ENCODE measurements at places on chromosomes 16 and 17.

DNA sequence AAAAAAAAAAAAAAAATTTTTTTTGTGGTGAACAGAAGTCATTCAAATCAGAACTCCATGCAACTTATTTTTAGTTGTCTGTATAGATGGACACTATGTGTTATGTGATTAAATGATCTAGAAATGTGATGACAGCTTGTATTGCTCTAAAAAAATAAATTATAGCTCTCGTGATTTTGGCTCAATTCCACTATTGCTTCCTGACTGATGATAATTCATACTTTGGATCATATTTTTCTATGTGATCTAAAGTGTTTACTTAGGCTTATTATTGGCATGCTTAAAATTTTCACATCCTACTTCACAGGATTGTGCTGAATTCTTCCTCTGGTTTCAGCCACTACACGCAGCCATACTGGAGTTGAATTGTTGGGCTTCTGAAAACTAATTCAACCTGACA, 76.8 kb downstream of the RPGRIP1L start:
- DNase-seq: no peak

DNA sequence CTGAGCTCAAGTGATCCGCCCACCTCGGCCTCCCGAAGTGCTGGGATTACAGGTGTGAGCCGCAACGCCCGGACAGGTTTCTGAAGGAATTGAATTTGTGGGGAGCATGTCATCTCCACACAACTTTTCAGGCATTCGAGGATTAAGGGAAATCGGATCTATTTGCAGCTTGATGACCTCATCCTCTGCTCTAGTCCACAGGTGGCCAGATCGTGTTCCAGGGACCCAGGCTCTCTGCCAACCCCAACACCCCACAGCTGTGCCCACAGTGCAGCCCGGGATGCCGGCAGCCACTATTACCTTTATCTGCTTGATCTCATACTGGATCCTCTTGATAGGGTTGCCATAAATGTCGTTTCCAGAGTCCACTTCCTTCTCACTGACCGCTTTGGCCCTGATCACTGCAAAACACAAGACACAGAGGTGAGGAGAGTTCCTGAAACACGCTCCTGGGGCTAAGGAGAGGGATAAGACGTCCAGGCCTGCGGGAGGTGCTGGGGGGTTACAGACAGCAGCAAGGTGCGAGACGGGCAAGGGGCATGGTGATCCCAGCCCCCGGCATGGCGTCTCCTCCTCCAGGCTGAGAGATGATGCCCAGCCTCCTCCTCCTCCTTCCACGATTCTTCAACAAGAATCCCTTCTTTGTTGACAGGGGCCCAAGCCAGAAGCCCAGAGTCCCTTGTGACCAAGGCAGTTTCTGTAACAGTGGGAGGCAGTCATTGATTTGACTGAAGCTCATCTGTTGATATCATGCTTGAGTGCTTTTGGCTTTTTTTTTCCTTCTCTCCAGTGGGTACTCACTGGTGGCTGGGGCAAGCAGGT, 29.3 kb downstream of the CEP295NL start:
- DNase-seq: peak; percentile 41

- no peak for DNase-seq
Observed at GRCh38 chr17:37717627-37718323, 27.1 kb downstream of the HNF1B start.

DNA sequence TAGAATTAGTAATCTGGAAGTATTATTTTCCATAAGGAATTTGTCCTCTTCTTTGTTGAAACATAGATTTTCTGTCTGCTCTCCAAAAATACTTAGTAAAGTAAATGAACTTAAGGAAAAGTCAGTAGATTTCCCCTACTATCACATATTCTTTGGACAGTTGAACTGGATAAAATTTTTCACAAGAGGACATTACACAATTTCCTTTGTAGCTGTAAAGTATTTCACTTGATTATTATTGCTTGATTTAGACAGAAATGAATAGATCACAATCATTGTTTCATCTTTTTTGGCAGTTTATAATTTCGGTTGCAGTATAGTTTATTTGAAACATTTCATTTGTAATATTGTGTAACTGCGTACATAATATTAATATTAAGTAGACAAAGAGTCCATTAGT, 12.5 kb downstream of the CYB5B start:
- no peak for DNase-seq

- DNase-seq: no peak
Observed at GRCh38 chr16:1908983-1909382, 9.2 kb downstream of the HS3ST6 start.

DNA sequence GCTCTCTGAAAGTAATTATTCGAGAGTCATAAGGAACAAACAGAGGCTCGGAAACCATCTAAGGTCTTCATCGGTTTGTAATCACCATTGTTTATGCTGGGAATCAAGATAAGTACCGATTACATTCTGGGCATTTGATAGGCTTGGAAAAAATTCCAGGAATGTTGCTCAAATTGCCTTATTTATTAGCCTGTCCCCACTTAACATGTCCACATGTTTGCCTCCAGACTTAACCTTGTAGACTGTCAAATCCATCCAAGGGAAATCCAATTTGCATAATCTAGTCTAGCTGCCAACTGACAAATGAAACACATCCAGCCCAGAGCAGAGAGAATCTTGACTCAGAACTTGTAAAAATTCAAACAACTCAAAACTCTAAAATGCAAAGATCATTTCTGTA, 51.3 kb upstream of the TMC5 start:
- DNase-seq: no peak

- DNase-seq: no peak
Observed at GRCh38 chr16:2799205-2799858, 1.1 kb downstream of the PRSS41 start.

- no peak for DNase-seq
Observed at GRCh38 chr17:74290340-74290739, 16.3 kb downstream of the DNAI2 start.

GRCh38 chr17:73347351-73347750, 35.5 kb upstream of the CDC42EP4 start:
- no peak for DNase-seq

- no peak for DNase-seq
Observed at GRCh38 chr16:78775161-78775561, 675.7 kb downstream of the WWOX start.

DNA sequence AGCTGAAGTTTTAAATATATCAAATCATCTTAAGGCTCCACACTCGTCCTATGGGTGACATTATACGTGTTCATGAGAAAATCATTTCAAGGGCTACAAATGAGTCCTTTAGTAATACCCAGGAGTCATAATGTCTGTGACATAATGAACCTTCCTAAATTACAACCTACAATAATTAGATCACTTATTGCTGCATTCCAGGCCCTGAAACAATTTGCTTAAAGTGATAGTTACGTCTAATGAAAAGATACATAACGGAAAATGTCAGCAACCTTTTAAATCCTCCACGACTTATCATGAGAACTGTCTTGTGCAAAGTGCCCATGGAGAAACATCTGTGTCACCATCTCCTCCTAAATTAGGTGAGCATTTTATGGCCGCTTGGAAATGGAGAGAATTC, 43.4 kb downstream of the IRX3 start:
- DNase-seq: no peak

- DNase-seq: no peak
Observed at GRCh38 chr16:65222049-65222448, 100.2 kb upstream of the CDH11 start.

DNA sequence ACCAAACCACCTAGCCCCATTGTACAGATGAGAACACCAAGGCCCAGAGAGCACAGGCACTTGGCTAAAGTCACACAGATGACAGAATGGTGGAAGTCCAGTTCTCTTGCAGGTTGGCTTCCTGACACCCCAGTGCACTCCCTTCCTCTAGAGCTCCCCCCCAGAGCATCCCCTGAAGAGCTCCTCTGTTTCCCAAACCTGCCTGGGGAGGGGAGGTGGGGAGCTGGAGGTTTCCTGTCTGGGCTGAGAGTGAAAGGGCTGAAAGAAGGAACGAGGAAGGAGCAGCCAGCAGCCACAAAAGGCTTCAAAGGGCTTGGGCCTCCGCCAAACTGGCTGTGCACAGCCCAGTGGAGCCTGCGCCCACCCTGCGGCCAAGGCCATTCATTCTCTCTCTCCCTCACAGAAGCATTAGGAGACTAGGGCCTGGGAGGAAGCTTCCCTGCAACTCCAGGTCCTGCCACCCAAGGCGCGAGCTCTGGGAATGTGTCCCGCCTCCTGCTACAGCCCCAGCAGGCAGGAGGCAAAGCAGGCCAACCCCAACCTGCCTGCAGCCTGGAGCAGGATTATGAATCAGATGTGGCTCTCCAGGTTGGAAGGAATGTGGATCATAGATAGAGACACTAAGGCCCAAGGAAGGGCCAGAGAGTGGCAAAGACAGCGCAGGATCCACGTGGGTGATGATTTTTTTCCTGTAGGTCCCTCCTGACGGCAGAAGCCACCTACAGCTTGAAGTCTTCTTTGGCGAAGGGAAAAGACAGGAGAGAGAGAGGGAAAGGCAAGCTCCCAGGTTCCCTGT, 913 bp downstream of the SLC13A5 start:
- DNase-seq: no peak

DNA sequence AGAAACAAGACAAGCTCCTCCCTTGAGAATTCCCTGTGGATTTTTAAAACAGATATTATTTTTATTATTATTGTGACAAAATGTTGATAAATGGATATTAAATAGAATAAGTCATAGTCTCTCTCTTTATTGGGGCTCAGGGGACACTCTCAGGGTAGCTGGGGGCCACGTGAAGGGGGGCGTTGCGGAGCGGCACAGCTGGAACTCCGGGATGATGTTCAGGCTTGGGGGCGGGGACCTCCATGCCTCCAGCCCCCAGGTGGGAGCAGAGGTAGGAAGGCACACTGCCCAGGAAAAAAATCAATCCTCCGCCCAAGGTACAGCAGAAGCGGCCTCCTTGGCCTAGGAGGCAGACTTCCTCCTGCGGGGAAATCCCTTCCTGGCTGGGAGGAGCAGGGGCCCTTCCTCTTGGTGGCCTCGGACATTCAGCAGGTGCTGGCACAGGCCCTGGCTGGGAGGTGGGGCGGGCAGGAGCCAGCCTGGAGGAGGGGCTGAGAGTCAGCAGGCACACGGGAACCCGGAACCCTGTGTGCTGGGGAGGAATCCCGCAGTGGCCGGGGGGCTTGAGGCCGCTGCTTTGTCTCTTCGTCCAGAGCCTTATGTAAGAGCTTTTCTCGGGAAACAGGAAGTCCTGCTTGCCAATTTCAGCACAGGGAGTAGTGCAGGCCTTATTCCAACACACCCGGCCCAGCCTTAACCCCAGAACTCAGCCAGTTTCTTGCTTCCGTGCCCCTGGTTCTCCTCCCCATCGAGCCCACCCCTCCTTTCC, 591 bp upstream of the TNFSF13 start:
- DNase-seq: peak; percentile 38

DNA sequence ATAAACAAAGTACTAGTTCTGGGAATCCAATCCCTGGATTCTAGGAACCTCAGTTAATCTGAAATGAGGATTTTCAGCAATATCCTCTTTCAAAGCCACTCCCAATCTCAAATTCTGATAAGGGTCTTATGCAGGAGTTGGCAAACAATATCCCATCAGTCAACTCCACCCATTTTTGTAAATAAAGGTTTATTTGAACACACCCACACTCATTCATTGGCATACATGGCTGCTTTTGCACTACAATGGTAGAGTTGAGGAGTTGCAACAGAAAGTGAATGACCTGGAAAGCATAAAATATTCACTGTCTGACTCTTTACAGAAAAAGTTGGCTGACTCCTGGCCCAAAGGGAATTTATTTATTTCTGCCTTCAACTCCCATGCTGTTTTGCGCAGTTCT, 157.7 kb upstream of the CDH11 start:
- DNase-seq: no peak

- no peak for DNase-seq
Observed at GRCh38 chr17:6706996-6707395, 6.2 kb downstream of the SLC13A5 start.

- no peak for DNase-seq
Observed at GRCh38 chr16:76345163-76345661, 68.0 kb downstream of the CNTNAP4 start.

GRCh38 chr16:84806256-84806889, 13.4 kb upstream of the CRISPLD2 start:
- no peak for DNase-seq

- no peak for DNase-seq
Observed at GRCh38 chr17:62062944-62063343, 2.1 kb downstream of the MED13 start.

DNA sequence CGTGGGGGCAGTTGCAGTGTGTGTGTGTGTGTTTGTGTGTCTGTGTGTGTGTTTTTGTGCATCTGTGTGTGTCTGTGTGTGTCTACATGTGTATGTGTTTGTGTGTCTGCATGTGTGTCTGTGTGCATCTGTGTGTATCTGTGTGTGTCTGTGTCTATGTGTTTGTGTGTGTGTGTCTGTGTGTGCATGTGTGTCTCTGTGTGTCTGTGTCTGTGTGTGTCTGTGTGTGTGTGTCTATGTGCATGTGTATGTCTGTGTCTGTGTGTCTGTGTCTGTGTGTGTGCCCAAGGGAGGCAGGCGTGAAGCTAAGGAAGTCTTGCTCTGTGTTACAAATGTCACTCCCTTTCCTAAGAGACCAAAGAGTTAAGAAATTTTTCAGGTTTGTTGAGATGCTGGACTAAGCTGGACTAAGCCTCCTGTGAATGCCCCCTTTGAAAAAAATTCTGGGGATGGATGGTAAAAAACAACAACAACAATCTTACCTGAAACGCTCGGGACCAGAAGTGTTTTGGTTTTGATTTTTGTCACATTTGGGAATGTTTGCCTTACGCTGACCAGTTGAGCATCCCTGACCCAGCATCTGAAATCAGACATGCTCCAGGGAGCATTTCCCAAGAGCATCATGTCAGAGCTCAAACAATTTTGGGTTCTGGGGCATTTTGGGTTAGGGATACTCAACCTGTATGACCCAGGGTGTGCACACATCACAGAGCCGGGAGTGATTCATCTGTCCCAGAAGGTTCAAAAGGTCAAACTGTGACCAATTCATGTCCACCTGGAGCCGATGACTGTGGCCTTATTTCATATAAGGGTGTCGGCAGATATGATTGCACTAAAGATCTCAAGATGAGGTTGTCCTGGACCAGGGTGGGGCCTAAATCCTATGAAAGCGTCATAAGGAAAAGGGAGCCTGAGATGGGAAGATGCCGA, 48.6 kb upstream of the ZNF469 start:
- DNase-seq: no peak

DNA sequence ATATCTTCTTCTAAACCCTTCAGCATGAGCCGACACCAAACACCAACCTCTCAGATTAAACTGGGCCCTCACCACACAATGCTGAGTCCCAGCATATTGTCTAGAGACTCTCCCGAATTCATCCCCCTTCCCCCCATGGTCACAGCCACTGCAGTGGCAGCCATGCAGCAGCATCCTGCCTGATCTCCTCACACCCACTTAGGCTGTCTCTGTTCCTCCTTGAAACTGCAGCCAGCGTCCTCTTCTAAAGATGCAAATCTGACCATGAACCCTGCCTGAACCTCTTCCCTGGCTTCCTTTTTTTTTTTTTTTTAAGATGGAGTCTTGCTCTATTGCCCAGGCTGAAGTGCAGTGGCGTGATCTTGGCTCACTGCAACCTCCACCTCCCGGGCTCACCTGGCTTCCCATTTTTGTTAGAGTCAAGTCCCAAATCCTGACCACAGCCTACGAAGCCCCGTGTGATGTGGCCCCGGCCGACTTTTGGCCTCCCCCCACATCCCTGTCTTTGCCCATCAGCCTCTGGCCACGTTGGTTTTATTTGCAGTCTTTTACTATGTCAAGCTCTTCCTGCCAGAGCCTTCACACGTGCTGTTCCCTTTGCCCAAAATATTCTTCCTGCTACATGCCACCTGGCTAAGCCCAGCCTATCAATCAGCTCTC, 2.8 kb downstream of the FA2H start:
- DNase-seq: no peak

GRCh38 chr16:73016488-73016830, 31.5 kb downstream of the ZFHX3 start:
- no peak for DNase-seq

Data from NCI-H2107 (cell line).